ENCODE measurements at places on chromosomes 5 and 9.

- no peak for DNase-seq
Observed at GRCh38 chr9:105198023-105198422, 46.4 kb upstream of the SLC44A1 start.

GRCh38 chr9:4299005-4299795 lies 668 bp downstream of the GLIS3 start:
- no peak for DNase-seq

DNA sequence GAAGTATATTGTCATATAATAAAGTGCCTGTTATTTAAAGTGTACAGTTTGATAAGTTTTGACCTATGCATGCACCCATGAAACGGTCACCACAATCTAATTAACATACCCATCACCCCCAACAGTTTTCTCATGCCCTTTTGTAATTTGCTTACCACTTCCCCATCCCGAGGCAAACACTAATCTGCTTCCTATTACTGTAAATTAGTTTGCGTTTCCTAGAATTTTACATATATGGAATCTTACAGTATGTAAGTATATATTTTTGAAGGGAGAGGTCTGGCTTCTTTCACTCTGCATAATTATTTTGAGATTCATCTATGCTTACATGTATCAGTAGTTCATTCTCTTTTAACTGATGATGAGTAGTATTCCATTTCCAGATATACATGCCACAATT lies 56.5 kb downstream of the AMBP start:
- no peak for DNase-seq

- no peak for DNase-seq
Observed at GRCh38 chr5:119269061-119269944, 86.5 kb upstream of the TNFAIP8 start.

DNA sequence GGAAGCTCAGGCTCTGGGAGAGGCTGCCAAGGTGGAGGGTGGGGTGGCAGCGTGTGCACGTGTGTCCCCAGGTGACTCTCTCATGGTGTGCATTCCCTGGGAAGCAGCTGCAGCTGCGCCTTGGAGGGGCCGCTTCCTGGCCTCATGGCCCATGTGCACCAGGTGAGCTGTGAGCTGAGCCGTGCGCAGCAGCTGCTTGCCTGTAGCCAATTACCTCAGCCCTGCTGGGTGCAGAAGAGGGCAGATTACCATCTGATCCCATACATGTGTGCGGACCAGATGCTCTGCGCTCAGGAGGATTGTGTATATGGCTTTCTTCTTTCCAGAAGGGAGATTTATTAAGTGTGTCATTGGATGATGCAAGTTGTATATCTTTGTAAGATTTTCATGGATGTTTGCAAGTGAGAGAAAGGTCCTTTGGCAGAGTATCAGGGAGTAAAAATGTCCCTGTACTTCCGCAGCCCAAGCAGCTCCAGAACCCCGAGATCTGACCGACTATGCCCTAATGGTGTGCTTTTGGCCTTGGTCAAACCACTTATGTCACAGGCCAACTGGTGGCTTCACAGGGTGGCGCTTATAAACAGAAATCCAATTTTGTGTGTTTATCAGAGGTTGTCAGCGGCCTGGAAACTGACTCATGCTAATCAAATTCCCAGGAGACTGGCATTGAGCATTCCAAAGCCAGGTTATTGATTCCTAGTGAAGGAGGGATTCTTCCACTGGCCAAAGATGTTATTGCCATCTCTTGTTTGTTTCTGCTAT lies 229.3 kb downstream of the GOLPH3 start:
- DNase-seq: no peak
